NCI-H748 treated with DMSO at 0.1 percent for 48 hours (cell line): ENCODE measurements at places on chromosomes 11 and 22.
A peak's percentile ranks its signal among the peaks of the same experiment; 100 is the strongest.

DNA sequence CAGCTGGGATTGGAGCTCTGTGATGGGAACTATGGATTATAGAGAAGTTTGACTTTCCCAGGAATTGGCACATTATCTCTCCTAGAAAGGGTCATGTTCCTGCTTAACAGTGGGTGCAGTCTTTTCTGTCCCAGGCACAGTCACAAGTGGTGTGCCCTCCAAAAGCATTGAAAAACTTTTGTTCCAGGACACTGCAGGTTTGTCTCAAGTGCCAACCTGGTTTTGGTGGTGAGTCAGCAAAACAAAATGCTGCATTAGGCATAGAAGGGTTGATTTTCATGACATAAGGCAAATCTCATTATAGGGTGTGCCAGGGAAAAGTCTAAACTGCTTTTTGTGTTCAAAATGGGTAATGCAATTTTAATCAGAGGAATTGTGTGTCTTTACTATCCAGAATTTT lies 4.9 kb downstream of the HTATIP2 start:
- no peak for DNase-seq

- DNase-seq = no peak
Measured at GRCh38 chr11:110973401-110973980, 261.3 kb upstream of the ARHGAP20 start.

- no peak for DNase-seq
Measured at GRCh38 chr22:33654173-33654895, 265.9 kb downstream of the LARGE1 start.

DNA sequence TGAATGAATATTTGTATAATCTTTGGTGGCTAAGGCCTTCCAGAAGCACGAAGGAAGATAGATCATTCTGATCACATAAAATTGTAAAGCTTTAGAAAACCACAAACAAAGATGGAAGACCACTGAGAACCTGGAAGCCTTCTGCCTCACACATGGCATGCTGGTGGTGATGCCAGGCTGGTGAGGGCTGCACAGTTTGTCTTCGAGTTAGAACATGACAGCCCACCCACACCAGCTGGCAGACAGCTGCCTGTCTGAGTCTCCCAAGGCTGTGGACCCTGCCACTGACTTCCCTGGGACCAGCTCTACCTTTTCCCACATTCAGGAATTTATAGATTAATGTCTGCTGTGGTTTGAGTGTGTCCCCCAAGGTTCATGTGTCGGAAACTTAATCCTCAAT lies 48.8 kb upstream of the B3GAT1 start:
- DNase-seq = no peak

DNA sequence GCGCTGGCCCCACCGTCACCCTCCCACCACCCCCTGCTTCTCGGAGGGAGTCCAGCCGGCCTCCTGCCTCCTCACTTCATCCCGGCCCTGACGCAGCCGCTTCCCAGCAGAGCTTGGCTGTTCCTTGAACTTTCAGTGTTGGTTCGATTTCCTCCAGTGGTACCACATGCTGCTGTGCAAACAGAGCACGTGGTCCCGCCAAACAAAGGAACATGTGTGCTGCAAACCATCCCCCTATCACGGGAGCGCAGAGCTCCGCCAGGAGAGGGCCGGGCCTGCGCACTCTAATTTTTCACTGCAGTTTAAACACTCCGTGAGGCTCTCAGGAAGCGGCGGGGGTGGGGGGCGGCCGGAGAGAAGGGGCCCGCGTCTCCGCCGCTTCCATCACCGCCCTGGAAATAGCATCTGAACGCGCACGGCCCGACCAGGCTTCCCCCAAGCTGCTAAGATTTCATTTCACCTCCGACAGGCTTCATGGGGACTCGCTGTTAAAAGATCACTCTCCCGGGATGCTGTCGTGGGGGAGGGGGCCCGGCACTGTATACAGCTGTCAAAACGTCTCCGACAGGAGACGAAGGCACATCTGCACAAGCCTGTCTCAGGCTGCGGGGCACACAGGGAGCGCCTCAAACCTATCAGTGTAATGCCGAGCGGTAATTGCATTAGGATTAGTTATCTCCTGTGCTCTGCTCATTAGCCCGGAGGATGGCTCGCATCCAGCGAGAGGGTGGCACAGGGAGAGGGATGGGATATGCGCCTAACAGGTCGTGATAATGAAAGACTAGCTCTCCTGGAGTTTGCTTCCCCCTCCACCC lies 269.9 kb upstream of the SORL1-AS1 start:
- peak; percentile 55 for DNase-seq
